ENCODE measurements at places on chromosomes 2 and 18.

DNA sequence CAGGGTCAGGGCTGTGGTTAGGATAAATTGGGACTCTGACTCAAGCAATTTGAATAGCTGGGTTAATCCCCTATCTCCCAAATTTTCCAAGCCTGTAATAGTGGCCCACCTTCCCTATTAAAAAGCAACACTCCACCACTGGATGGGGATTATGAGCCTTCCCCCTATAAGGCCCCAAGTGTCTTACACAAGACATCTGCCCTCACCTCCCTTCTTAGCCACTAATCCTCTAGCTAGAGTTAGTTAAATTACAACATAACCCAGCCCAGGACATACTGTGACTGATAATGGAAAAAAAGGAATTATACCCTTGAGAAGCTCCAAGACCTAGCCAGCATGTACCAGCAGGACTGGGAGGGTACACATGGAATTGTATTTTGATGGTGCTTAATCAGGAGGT, 190.4 kb downstream of the NRP2 start:
- DNase-seq: no peak

- no peak for DNase-seq
Measured at GRCh38 chr2:64065516-64065915, 46.3 kb upstream of the VPS54 start.

DNA sequence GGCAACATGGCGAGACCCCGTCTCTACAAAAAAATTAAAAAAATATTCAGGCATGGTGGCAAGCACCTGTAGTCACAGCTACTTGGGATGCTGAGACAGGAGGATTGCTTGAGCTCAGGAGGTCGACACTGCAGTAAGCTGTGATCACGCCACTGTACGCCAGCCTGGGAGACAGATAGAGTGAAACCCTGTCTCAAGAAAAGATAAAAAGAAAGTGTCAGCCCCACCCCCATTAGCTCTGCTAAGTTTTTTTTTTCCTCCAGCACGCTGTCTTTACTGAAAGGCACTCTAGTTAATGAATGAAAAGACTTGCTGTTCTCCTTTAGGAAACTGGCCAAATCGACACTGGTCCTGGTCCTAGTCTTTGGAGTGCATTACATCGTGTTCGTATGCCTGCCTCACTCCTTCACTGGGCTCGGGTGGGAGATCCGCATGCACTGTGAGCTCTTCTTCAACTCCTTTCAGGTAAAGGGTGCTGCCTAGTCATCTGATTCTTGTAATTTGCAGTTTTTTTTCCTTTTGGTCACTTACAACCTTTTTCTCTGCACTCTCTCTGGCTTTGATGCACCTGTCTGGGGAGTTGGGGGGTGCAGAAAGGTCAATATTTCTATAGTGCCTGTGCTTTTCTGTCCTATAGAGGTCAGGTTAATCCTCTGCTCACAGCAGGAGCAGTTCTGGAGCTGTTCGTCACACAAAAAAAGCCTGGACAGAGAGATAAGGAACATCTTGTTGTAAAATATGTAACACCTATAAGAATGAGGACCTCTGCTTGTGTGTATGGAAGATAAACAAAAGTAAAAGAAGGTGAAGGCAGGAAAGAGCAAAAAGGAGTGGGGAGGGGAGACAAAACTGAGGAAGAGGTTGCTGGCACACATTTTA, 82.3 kb downstream of the PTH2R start:
- DNase-seq: no peak

- no peak for DNase-seq
Measured at GRCh38 chr2:121363632-121364420, 78.8 kb upstream of the TFCP2L1 start.

All from T-helper 2 cell treated with Interferon-gamma antibody and Interleukin-4, amounts not matched to agents 5 μg/mL and 100 μg/mL, for 36 hours (primary cell).